Esophagus muscularis mucosa (tissue), 4 donors: ENCODE measurements at places on chromosomes 6 and 20.

- H3K4me1 ChIP-seq: peaks cover 13% of the 10 kb centered on the region
- peak overlapping the region; percentile 87 for H3K4me3 ChIP-seq
- no peaks in the 10 kb centered on the region for H3K36me3 ChIP-seq
- peak overlapping the region; percentile 98 for H3K27ac ChIP-seq
- no peaks in the 10 kb centered on the region for H3K27me3 ChIP-seq
Measured at GRCh38 chr6:36676141-36677058, 2.1 kb upstream of the CDKN1A start.

- peak overlapping the region; percentile 83 for H3K27ac ChIP-seq
- peaks cover 38% of the 10 kb centered on the region for H3K4me1 ChIP-seq
- H3K27me3 ChIP-seq: no peaks in the 10 kb centered on the region
- no peak for DNase-seq
- peaks cover 74% of the 10 kb centered on the region for H3K36me3 ChIP-seq
Measured at GRCh38 chr20:50130356-50130723, 17.4 kb upstream of the UBE2V1 start.

GRCh38 chr20:63552481-63553249 lies 1.3 kb upstream of the FNDC11 start:
- no peak for DNase-seq
- no peak overlapping the region for H3K4me3 ChIP-seq
- no peaks in the 10 kb centered on the region for H3K36me3 ChIP-seq
- H3K27me3 ChIP-seq: no peaks in the 10 kb centered on the region
- no peak overlapping the region for H3K27ac ChIP-seq

GRCh38 chr20:64040231-64041039 lies 4.5 kb downstream of the C20orf204 start:
- peaks cover 2% of the 10 kb centered on the region for H3K36me3 ChIP-seq
- peaks cover 99% of the 10 kb centered on the region for H3K27me3 ChIP-seq
- no peak overlapping the region for H3K4me3 ChIP-seq

DNA sequence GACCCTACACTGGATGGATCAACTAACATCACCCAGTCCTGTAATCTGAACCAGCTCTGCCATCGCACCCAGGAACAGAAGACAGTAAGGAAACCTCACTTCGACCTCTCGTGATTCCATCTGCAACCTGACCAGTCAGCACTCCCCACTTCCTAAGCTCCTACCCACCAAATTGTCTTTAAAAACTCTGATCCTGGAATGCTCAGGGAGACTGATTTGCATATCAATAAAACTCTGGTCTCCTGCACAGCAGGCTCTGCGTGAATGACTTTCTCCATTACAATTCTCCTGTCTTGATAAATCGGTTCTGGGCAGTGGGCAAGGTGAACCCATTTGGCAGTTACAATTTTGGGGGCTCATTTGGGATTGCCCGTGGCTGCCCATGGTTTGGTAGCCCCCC lies 18.3 kb upstream of the AGPAT4 start:
- H3K27ac ChIP-seq: no peak overlapping the region
- no peak for DNase-seq
- no peaks in the 10 kb centered on the region for H3K36me3 ChIP-seq
- H3K4me1 ChIP-seq: no peaks in the 10 kb centered on the region
- no peak overlapping the region for H3K4me3 ChIP-seq

- peaks cover 4% of the 10 kb centered on the region for H3K4me1 ChIP-seq
- H3K36me3 ChIP-seq: no peaks in the 10 kb centered on the region
- H3K4me3 ChIP-seq: no peak overlapping the region
- no peaks in the 10 kb centered on the region for H3K27me3 ChIP-seq
Measured at GRCh38 chr6:145151624-145152023, 583.7 kb downstream of the EPM2A start.

DNA sequence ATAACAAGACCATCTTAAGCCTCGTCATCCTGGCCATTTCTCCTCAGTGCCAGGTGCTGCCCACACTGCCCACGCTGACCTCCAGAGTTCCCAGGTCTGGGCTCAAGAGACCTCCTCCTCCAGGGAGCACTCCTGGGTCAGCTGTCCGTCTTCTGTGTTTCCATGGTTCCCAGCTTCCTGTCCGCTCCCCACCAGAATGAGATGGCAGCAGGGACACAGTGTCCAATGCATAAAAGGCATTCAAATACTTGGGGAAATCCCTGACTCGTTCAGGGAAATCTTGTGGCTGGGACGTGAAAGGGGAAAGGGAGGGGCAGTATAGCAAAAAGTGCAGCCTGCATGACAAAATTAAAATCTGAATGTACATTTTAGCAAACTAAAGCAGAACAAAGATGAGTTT lies 54.3 kb downstream of the SLC23A2 start:
- no peaks in the 10 kb centered on the region for H3K27me3 ChIP-seq
- DNase-seq: no peak

DNA sequence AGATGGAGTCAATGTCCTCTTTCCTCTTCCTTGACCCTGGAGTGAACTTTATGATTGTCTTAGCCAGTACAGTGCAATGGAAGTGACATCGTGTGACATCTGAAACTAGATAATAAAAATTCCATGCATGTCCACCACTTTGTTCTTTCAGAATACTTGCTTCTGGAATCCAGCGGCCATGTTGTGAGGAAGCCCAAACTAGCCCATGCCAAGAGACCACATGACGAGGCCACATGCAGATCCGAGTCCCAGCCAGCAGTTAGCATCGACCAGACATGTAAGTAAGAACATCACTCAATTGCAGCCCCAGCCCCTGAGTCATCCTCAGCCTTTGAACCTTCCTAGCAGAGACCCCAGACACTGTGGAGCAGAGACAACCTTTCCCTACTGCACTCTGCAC lies 48.5 kb upstream of the E2F3 start:
- H3K27me3 ChIP-seq: no peaks in the 10 kb centered on the region
- H3K4me1 ChIP-seq: no peaks in the 10 kb centered on the region
- DNase-seq: no peak
- no peak overlapping the region for H3K27ac ChIP-seq
- H3K36me3 ChIP-seq: no peaks in the 10 kb centered on the region

- H3K4me1 ChIP-seq: peaks cover 5% of the 10 kb centered on the region
- no peak overlapping the region for H3K4me3 ChIP-seq
- H3K36me3 ChIP-seq: no peaks in the 10 kb centered on the region
- no peaks in the 10 kb centered on the region for H3K27me3 ChIP-seq
- DNase-seq: no peak
Measured at GRCh38 chr6:155883741-155884140, 428.1 kb upstream of the NOX3 start.

DNA sequence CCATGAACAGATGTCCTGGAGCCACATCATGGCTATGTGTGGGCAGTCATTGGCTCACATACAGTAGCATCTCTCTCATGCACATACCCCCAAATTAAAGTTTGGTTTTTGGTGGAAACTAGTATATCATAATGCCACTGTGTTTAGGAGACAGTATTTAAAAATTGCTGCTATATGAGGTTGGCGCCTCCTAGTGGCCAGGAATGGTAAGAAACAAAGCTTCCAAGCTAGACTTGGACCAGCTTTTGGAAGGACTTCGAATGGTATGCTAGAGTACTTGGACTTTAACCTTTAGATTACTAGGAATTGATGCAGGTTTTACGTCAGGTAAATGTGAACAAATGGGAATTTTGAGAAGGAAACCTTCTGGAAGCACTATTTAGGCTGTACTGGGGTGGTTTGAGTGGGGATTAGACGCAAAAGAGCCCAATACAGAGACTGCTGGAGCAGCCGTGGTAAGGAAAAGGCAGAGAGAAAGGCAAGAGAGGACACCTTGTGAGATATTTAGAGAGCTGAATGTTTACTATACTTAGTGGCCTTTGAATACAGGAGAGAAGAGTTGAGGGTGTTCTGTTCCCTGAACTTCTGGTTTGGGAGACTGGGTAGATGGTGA lies 23.8 kb downstream of the PRSS35 start:
- H3K4me1 ChIP-seq: no peaks in the 10 kb centered on the region
- no peak for DNase-seq
- H3K36me3 ChIP-seq: no peaks in the 10 kb centered on the region

GRCh38 chr20:39993742-39994141 lies 695.3 kb downstream of the MAFB start:
- no peaks in the 10 kb centered on the region for H3K4me1 ChIP-seq
- no peak overlapping the region for H3K27ac ChIP-seq
- H3K27me3 ChIP-seq: no peaks in the 10 kb centered on the region

DNA sequence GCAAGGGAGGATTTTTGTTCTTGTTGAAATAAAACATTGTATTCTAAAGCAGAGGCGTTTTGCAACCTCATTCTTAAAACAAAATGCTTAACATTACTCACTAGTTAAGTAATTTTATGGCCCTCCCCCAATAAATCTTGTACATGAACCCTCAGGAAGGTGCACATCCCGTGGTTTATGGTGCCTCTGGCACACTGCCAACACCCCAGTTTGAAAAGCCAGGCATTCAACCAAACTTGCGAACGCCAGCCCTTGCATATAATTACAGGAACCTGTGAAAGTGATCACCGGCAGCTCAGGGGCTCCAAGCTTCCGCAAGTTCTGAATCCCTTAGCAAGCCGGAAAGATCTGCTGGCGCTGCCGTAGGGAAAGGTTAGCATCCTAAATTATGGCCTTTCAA lies 1109.0 kb upstream of the FLRT3 start:
- no peak for DNase-seq
- no peaks in the 10 kb centered on the region for H3K27me3 ChIP-seq
- H3K4me3 ChIP-seq: no peak overlapping the region
- H3K4me1 ChIP-seq: no peaks in the 10 kb centered on the region
- no peaks in the 10 kb centered on the region for H3K36me3 ChIP-seq

DNA sequence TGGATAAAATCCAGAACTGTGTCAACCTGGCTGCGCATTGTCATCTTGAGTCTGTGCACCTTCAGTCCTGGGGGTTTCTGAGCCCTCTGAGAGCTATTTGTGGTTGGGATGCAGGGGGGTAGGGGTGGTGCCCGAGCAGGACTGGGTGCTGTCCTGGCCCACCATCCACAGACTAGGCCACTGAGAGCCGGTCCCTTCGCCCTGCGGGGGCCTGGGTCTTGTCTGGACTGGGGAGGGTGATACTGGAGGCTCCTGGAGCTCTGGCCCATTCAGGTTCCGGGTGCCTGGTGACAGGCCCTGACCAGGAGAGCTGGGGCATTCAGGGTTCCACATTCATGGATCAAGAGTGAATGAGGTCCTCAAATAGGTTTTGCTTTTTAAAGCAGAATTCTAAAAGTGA lies 20.9 kb downstream of the SPDEF start:
- H3K36me3 ChIP-seq: no peaks in the 10 kb centered on the region
- H3K4me3 ChIP-seq: no peak overlapping the region
- DNase-seq: no peak
- no peaks in the 10 kb centered on the region for H3K27me3 ChIP-seq
